Stimulated activated CD8-positive, alpha-beta memory T cell treated with anti-CD3 and anti-CD28 coated beads, Interleukin-12 subunit alpha, Interleukin-12 subunit beta, amount 100 ng/mL, for 4 hours (primary cell): ENCODE measurements at places on chromosomes 4 and X.

DNA sequence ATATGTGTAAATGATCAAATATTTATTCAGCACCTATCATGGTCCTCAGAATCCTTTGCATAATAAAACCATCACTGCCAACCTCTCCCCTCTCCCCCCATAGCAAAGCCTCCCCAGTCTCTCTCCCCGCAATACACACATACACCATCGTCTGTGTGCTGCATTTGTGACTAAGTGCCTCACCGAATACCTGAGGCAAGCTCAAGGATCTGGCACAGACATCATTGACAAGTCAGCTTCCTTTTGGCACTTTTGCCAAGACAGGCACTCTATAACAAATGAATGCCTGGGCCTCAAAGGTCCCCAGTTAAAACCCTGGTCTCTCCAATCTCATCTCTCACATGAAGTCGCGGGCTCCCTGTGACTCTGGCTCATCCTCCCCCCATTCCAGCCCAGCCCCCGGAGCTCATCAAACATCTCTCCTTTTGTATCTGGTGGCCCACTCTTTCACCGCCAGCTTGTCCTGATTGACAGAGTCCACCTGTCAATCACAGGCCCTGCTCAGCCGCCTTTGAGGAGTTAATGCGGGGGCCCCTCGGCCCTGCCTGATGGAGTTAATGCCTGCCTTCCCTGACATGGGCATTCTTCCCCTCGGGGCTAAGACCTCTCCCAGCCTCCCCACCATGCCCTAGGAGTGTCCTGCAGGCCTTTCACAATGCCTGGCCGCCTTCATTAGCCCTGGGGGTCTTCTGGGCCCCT, 135.8 kb upstream of the ATP6AP2 start:
- DNase-seq = no peak

- DNase-seq = no peak
Measured at GRCh38 chrX:110414679-110415439, 56.2 kb downstream of the RTL9 start.

DNA sequence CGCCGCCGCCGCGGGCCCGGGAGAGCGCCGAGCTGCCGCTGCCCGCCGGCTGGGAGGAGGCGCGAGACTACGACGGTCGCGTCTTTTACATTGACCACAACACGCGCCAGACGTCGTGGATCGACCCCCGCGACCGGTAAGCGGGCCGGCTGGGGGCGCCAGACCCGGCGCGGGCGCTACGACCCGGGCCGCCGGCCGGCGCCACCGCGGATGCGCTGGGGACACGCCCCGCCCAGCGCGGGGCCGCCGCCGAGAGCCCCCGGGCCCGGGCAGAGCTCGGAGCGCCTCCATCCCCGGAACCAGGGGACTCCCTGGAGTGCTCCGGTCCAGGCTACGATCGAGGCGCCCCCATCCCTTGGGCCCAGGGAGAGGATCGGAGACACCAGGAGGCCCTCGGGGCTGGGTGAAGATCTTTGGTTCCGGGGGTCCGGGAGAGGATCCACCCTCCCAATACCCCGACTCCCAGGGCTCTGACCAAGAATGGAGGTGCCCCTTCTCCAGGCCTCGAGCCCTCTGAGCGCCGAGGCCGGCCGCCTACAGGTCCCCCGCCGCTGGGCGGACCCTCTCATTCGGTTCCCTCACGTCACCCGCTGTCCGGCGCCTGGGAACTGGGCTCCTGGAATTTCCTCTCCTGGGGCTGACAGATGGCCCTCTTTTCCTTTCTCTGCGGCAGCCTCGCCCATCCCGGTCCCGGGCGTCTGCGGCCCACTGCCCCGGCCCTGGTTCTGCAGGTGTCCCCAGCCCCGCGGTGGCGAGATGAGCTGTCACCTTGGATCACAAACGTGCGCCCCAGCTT, 48.8 kb downstream of the CLDN34 start:
- no peak for DNase-seq

- no peak for DNase-seq
Measured at GRCh38 chr4:102817613-102818268, 9.6 kb downstream of the UBE2D3 start.

- no peak for DNase-seq
Measured at GRCh38 chr4:82201805-82202641, 171.8 kb downstream of the HNRNPD start.

DNA sequence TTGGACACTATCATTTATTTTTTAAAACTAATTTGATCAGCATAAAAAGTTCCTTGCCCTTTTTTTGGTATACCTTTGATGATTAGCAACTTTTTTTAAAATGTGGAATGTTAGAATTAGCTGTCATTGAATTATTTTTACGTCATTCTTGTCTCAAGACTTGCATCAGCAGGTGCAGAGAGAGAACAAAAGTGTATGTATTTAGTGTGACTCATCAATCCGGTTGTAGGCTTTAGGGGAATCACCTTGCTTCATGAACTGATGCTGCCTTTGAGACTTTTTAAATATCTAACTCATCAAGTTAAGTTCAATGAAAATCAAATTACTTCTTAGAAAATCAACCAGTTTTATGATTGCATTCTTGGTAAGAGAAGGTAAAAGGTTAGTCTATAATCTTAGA, 125.1 kb downstream of the ARX start:
- DNase-seq = no peak

DNA sequence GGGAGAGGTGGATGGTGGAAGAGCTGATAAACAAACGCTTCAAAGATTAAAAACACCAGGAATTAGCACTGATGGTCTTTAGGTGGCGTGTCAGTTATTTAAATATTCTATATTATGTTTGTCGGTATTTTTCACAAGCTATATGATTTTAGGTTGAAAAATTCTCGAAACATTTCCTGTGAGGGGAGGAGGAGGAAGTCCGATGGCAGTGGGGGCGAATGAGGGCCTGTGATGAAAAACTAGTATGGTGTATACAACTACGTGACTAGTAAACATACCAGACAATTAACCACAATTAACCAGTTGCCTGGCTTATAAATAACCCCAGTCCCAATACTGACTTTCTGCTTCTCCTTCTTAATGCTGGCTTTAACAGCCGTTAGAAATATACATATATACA, 595 bp upstream of the NAP1L2 start:
- no peak for DNase-seq

GRCh38 chrX:11363069-11363594, 69.9 kb downstream of the AMELX start:
- DNase-seq = no peak

- no peak for DNase-seq
Measured at GRCh38 chr4:10033191-10033881, 12.0 kb upstream of the SLC2A9 start.

GRCh38 chr4:52982255-52982945, 120.3 kb downstream of the RASL11B start:
- DNase-seq = no peak

GRCh38 chrX:12139934-12140611, 1.8 kb downstream of the FRMPD4 start:
- DNase-seq = no peak

- DNase-seq = no peak
Measured at GRCh38 chrX:24805201-24805600, 111.5 kb downstream of the POLA1 start.

DNA sequence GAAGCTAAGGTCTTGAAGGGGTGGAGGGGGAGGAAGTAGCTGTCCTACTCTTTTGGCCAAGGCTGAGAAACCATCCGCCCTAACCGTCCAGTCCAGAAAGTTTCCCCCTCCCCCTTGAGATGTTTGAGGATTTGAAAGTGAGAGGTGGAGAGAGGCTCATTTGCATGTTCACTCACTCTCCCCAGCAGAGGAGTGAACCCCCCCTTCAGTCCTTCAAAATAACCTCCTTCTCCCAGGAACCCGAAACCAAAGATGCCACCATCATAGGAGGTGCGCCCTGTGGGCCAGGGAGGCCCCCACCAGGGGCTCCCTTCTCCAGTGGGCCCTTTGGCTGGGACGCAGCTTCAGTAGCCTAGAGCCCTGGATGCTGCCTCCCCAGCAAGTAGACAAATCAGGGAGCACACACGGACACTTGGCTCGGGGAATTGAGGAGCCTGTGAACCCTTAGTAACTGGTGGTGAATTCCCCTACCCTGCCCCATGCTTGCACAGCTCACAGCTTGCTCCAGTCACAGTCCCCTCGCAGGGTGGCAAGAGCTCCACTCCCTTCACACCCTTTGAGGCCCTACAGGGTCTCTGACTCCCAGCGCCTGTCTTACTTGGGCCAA, 25.6 kb downstream of the ELF4 start:
- no peak for DNase-seq

DNA sequence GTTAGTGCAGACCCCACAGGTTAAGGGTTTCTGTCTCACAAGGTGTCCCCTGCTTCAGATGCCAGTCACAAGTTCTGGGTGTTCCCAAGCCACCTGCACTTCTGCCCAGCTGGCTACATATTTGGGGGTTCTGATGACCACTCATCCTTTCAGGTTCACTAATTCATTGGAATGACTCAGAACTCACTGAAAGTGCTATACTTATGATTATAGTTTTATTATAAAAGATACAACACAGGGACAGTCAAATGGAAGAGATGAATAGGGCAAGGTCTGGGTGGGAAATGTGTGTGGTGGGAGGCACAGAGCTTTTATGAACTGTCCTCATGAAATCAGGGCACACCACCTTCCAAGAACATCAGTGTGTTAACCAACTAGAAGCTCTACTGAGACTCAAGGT, 97.7 kb upstream of the CASK start:
- no peak for DNase-seq

GRCh38 chr4:154626793-154627484, 14.5 kb upstream of the FGG start:
- peak; percentile 3 for DNase-seq

DNA sequence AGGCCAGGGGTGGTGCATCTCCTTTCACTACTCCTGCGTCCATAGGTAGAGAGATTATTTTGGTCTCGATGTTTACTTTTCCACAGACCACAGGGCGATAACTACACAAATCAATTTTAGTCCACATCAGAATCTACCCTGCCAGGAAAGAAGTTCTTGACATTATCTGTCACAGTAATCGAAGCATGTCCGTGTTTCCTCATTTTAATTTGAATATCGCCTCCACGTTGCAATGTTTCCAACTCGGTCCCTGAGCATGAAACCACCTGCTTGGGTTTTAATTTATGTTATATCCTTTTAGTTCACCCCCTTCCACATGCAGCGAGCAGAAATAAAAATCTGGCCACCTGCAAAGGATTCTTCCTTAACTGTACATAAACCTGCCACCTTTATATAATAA, 100.1 kb upstream of the ATXN3L start:
- DNase-seq = no peak

GRCh38 chr4:180587379-180587778, 1655.8 kb upstream of the TENM3 start:
- DNase-seq = no peak

- no peak for DNase-seq
Measured at GRCh38 chr4:151808120-151808529, 47.3 kb upstream of the GATB start.

GRCh38 chr4:100782356-100782755, 264.5 kb upstream of the EMCN start:
- no peak for DNase-seq

GRCh38 chr4:142572071-142572470, 274.0 kb downstream of the INPP4B start:
- DNase-seq = no peak

DNA sequence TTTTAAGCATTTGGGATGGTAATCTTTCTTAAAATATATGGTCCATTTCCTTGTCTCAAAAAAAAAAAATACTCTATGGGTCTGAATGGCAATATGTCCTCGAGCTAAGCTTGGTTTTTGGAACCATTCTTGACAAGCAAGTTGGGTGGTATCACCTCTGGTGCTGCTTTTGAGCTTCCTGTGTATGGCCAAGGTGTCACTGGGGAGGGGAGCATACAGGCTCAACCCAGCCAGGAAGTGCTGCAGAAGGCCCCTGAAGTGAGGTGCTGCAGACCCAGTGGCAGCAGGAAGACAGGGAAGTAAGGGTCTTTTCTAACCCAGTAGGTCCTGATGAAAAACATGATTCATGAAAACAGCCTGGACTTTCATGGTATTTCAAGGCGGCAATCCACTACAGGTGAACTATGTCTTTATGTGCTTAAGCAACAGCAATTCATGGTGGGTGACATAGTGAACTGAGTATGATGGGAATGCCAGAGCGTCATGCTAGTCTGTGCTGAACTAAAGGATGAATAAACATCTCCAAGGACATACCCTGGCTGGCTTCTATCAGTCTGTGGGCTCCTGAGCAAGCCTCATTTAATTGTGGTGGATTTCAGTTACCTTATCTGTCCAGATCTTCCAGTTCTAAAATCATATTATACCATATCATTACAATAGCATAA, 15.1 kb downstream of the TRAPPC2 start:
- DNase-seq = no peak

GRCh38 chrX:43277879-43278278, 378.2 kb upstream of the MAOA start:
- DNase-seq = no peak

GRCh38 chrX:101977106-101977505, 45.3 kb upstream of the ZMAT1 start:
- no peak for DNase-seq

DNA sequence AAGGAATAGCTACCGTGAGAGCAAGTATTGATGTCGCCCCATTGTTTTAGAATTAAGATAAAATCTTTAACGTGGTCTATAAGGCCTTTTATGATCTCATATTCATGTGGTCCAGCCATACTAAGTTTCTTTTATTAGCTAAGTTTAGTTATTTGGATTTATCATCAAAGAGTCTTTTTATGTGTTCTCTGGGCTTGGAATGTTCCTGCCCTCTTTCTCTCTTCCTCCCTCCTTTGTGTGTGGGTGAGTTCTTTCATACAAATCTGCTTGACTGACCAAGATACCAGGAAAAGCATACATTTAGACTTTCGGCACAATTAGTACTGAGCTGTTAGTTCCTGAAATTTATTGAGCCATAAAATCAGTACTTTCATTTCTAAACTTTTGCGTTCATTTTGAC, 11.3 kb downstream of the TDO2 start:
- no peak for DNase-seq

DNA sequence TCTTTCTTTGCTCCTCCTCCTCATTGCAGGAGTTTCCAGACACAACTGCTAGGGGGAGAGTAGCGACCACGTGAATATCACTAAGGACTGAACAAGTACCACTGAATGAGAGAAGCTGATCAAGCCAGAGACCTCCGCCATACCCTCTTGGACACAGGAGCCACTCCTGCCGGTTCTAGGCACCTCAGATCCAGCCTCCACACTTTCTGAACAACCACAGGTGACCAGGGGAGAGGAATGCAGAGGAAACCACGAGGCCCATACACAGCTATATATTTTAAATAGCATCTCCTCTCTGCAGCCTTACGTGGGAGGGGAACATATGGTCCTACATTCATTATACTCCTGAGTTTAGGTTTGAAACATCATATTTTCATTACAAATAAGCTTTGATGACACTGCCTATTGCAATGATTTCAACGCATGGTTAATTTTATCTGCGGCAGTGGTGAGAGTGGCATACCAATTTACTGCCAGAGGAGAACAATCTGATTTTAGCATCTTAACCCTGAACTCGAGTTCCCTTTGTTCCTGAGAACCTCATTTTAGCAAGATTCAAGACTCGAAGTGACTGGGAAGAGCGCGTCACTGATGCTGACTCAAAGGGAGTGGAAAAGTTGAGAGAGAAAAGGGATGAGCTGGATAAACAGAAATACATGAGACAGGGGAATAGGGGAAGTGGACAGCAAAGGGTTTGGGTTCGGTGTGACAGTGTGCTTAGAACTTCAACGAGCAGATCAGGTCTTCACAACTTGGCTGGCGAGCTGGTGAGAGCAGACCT, 231.7 kb upstream of the PPARGC1A start:
- DNase-seq = no peak

- DNase-seq = peak; percentile 76
Measured at GRCh38 chrX:152958524-152959465, 35.1 kb downstream of the PNMA5 start.

GRCh38 chrX:132094164-132094563, 33.7 kb downstream of the FRMD7 start:
- no peak for DNase-seq
